Stimulated activated CD8-positive, alpha-beta memory T cell treated with anti-CD3 and anti-CD28 coated beads, Interleukin-7, amount 100 ng/mL, for 1 hour (primary cell): ENCODE measurements at places on chromosomes 1 and 21.

DNA sequence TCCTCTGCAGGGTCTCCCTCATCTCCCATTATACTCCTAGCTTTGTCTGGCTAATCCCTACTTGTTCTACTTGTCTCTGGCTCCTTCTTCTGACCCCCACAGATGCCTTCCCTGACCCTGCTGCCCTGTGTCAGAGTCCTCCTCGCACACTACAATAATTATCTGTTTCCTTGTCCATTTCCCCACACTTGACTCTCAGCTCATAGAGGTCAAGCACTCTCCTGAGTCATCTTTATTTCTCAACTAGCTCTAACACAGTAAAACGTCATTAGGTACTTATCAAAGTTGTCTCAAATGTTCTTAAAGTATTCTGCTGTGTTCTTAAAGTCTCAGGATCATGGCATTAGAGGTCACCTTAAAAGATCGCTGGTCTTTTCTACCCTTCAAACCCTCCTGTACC, 47.1 kb downstream of the C8A start:
- no peak for DNase-seq

DNA sequence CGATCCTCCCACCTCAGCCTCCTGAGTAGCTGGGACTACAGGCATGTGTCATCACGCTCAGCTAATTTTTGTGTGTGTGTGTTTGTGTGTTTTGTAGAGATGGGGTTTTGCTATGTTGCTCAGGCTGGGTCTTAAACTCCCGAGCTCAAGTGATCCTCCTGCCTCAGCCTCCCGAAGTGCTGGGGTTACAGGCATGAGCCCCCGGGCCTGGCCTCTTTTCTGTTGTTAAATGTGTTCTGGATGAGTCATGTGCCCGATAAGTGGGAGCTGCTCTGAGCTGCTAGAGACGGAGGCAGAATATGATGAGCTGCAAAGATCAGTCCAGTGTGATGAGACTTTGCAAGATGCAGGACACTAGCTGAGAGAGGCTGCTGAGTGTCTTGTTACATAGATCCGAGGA, 75.5 kb downstream of the VPS13D start:
- DNase-seq, result no peak

- no peak for DNase-seq
These were observed 242.1 kb downstream of the SLC45A1 start for GRCh38 chr1:8560035-8560434.

DNA sequence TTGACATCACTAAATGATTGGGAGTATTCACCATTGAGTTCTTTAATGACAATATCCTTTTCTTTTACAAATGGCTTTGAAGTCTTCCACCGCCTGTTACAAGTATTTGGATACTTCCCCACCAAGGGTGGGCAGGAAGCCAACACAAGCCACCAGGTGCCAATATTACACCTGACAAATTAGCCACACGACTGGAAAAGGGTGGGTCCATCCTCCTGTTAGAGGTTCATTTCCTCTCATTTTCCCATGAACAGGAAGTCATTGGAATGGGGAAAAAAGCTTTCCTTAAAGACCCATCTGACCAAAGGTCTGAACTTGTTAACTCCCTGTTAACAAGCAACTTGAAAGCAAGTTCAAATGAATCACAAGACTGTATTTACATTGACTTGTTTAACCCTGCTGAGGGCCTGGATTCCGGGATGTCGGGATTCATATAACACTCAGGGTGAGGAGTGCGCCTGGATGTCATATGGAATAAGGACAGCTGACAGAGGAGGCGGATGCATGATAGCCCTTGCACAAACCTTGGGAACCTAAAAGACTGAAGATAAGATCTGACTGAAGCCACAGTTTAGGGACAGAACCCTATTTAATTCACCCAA, 40.5 kb upstream of the PROX1 start:
- no peak for DNase-seq

DNA sequence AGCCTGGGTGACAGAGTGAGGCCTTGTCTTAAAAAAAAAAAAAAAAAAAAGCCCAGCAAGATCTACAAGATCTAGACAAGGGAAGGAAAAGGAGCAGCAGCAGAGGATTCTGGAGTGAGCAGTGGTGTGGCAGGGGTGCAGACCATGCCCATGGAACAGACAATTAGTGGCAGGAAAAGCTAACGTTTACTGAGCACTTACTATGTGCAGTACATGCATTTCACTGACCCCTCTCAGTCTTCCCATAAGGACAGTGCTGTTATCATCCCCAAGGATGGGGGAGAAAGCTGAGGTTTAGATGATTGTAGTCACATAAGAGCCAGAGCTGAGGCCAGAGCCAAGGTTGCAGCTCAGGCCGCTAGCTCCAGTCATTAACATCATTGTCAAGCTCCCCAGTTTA, 5.9 kb downstream of the PODN start:
- DNase-seq, result no peak

GRCh38 chr1:203522237-203522636, 28.3 kb downstream of the OPTC start:
- no peak for DNase-seq

DNA sequence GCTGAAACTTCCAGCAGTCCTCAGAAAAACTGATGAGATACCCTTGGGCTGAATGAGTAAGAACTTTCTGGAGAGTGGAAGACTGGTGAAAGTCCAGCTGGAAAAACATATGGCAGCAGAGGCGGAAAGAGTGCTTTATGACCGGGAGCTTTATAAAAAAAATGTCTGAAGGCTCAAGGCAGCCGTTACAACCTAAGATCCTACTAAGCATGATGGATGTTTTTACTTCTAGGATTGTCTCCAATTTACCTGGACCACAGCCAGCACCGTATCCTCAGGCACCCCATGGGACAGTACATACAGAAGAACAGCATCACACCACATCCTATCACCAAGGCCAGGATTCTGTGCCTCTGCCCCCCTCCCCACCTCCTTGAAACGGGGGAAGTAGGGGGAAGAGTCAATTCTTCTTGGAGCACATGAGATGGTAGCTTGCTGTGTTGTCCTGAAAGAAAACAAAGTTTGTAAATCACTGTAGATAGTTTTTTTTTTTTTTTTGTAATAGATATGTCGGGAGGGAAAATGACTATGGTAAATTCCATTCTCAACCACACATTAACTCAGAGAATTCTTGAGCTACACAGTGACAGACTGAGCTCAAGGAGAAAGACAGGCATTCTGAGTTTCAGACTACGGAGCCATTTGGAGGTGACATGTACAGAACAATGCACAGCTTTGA, 11.8 kb upstream of the IRF2BP2 start:
- no peak for DNase-seq

GRCh38 chr1:172167796-172168596, 252.5 kb upstream of the C1orf105 start:
- no peak for DNase-seq

GRCh38 chr1:163444665-163445064, 122.9 kb downstream of the NUF2 start:
- no peak for DNase-seq

- DNase-seq, result no peak
These were observed 174.0 kb downstream of the TRABD2B start for GRCh38 chr1:47823040-47823808.

DNA sequence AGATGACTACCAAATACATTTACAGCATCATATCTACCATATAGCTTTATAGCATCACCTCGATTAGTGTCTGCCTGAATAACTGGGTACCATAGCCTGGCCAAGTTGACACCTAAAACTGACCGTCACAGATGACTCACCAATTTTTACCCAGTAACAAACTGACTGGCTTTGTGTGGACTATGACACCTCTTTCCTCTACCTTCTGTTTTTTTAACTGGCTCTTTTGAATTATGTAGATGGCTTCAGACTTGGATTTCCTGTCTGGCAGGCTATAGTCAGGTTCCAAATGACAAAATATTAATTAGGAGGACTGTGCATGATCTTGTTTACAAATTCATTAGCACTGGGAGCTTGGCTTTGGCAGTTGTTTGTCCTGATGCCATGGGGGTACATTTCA, 360.3 kb downstream of the TGFB2 start:
- DNase-seq, result no peak

- DNase-seq, result no peak
These were observed at the start of gene PTPRC for GRCh38 chr1:198638894-198639635. Gene PTPRC, plus strand, starts transcription at chr1:198639040. Its CDS starts 229 bp downstream, at chr1:198639269.

DNA sequence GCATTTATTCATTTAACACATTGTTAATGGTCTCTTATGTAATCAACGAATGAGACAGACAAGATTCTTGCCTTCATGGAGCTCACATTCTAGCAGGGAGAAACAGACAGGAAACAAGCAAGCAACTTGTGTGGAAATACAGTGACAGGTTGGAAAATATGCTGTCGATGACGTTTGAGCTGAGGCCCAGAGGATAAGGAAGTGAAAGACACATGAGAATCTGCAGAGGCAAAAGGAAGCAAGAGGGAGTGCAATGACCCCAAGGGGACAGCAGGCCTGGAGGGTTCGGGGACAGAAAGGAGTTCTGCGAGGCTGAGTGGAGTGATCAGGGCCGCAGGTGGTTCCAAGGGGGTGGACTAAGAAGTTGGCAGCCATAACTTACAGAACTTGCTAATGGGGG, 60.6 kb upstream of the AKT3 start:
- no peak for DNase-seq

- DNase-seq, result no peak
These were observed 172.2 kb upstream of the IRF2BP2 start for GRCh38 chr1:234782105-234782751.

- no peak for DNase-seq
These were observed 97.0 kb upstream of the IFFO2 start for GRCh38 chr1:19053486-19053885.

DNA sequence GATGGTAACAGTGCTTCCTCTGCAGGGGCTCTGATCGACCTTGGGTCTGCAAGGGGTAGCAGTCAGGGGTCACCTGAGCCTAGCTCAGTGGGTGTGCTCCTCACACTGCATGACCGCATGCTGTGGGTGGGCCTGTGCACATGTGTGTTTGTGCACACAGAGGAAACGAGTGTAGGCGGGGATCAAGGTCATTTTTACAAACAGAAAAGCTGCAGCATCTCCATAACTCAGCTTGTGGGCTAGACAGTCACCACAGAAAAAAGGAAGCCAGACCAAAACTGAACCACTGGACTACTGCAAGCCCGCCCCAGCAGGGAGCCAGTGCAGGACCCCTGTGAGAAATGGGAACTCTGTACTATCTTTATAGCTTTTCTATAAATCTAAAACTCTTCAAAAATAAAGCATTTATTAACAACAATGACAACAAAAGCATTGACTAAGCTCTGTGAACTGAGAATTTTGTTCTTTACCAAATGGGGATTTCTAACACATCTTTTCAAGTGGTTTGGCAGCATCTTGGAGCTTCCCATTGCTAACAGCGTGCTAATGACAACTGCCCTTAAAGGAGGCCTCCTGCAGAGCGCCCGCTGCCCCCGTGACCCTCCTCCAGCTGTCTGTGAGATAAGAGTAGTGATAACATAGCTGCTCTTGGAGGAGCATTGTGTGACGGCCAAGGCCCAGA, 19.9 kb upstream of the NEK2 start:
- DNase-seq, result no peak

DNA sequence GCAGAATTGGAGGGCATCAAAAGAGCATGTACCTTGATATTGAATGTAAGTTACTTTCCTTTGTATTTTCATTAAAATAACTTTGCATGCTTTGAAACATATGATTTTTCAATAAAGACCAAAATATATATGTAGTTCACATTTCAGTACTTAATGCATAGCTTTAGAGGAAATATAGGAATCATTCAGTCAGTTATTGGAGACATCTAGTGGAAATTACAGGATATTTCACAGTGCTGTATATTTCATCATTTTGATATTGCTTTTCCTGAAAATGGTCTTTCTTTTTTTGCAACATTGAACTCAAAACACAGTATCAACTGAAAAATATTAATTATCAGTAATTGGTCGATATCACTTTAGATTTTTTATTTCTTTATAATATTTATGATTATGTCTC, 375.8 kb downstream of the NCAM2 start:
- DNase-seq, result no peak

GRCh38 chr1:114554577-114554976, 26.8 kb downstream of the BCAS2 start:
- DNase-seq, result no peak

DNA sequence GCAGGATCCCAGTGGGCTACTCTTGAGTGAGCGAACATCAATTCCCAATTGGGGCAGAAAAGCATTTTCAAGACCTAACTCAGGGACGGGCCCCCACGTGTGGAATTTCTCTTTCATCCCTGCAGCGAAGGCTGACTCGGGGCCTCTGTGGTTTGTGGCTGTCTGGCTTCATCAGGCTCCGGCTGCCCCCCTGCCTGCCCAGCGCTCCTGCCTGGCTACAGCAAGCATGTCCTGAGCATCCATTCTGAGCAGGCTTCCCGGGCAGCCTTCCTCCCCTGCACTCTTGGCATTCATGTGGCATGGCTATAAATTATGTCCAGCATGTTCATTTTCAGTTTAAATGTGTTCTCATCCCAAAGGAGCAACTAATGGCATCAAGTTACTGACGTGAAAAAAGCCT, 588.1 kb downstream of the KIF26B start:
- DNase-seq, result no peak

DNA sequence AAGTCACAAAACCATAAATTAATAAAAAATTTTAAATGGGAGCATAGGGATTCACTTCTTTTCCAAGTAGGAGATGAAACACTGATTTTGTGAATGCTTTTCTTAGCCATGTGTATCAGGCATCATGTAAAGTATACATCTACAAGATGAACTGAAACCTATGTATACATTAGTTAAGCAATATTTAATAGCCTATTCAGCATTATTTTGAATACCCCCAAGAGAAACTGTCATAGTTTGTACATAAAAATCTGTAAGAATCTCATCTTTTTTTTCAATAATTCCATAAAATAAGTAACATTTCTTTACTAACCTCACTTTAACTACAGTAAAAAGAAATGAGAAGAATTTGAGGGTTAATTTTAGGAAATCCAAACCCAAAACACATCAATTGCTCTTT, 348.0 kb downstream of the KCNT2 start:
- DNase-seq, result no peak

GRCh38 chr1:248703674-248704073, 1.1 kb upstream of the OR14I1 start:
- no peak for DNase-seq

DNA sequence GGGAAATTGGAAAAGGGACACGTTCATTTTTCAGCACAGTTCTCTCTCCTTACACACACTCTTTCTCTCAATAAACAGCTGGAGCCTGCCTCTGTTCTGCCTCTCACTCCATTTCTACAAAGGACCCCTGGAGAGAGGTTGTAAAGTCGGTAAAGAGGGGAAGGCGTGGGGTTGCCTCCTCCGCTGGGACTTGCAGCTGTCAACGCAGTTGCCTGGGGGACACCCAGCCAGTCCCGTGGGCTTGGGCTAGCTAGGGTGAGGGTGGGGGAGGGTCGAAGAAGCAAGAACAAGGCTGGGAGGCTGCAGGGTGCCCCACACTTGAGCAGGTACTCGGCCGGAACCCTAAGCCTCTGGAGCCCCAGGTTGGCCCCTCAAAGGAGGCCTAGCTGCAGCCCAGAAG, 27.6 kb downstream of the C1orf216 start:
- DNase-seq, result no peak
